ENCODE measurements at places on chromosomes 2 and 18. TPM values are rescaled to one million over a fixed set of nuclear protein-coding genes. Genes with fewer than 3 reads are reported as not detected.

- no peak for DNase-seq
Observed at GRCh38 chr2:36423172-36423571, 67.6 kb downstream of the CRIM1 start.

Gene KATNAL2
- polyA plus RNA-seq: 13.2 TPM

GRCh38 chr2:17672583-17673317, 80.9 kb downstream of the SMC6 start:
- no peak for DNase-seq

- DNase-seq: no peak
Observed at GRCh38 chr2:79622508-79622907, 109.7 kb downstream of the CTNNA2 start.

Gene HNMT
- polyA plus RNA-seq: 64.2 TPM

Gene CCDC141
- 0.13 TPM for polyA plus RNA-seq

- DNase-seq: no peak
Observed at GRCh38 chr18:57670046-57670445, 48.4 kb upstream of the NARS1 start.
